Left ventricle myocardium superior (tissue), 1 donor: ENCODE measurements at places on chromosomes 2 and 18. TPM values are rescaled to one million over a fixed set of nuclear protein-coding genes. Genes with fewer than 3 reads are reported as not detected.

DNA sequence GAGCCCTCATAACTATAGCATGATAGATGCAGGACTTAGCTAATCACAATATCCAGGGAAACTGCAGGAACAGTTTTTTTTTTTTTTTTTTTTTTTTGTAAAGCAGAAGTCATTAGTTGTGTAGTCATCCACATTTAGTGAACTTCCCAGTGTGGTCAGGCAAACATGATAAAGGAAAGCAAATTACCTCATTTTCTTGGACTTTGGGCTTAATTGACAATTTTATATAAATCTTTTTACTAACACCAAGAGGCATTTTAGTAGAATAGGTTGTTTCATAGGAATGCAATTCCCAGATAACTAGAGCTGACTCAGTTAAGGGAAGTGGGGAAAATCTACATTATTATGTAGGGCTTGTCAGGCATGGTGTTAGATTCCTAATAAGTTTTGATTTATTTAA lies 142.7 kb upstream of the GCFC2 start:
- DNase-seq: no peak

DNA sequence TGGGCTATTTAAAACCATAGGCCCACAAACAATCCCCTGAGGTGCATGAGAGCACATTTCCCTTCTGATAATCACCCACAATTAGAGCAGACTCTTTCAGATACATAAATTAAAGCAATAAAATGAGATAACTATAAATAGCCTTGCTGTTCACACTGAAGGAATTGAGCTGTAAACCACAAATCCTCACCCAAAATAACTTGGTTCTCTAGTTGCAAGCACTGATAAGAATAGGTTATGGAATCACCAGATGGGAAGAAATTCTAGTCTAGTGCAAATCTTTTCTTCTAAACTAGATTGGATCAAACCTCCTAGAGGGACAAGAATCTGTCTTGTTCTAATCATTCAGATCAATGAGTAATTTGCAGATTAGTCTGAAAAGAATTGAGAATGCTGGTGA lies 64.6 kb downstream of the NAB1 start:
- DNase-seq: no peak

DNA sequence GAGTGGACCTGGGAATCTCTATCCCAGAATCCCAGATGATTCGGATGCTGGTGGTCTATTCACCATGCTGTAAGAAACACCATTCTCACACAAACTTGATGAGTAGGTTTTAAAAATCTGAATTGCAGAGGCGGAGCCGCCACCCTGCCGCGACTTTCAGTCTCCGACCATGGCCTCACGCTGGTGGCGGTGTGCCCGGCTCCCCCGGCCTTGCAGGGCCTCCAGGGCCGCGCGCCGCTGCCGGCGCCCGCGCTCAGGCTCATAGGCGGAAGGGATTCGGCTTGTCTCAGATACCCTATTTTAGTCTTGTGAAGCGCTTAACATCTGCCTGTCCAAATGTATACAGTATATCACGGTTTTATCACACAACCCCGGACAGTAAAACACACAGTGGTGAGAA lies 2.6 kb upstream of the PPM1B start:
- DNase-seq: no peak

DNA sequence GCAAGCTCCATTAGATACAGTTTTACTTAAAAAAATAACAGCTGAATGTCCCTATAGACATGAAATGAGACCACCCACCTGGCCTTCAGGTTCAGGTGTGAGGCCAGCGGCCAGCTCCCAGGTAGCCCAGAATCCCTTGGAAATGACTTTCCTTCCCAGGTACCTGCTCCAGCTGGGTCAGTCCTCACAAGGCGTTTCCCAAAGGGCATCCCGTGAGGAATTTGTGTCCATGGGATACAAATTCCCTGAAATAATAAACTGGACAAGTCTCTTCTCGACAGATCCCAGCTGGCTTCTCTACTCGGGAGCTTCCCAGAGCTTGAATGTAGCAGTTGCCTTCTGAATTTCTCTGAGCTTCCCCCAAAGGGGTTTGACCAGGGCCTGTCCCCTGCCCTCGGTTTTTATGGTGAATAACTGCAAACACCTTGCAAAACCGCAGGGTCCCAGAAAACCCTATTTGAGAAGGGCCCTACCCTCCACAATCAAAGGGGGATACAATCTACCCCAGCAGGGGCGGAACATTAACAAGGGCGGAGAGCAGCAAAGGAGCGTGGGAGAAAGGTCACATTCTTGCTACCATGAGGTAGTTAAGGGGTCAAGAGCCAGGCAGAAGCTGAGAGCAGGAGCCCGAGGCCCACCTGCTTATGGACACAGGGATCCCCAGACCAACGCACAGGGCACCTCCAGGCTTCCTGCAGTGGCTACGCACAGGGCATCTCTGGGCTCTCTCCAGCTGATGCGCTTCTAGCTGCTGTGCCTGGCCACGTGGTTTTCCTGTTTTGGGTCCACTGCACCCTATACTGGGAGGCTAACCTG lies 107.7 kb downstream of the HDAC4 start:
- no peak for DNase-seq

- no peak for DNase-seq
Observed at GRCh38 chr18:26893996-26894395, 28.5 kb upstream of the AQP4 start.

GRCh38 chr2:1173528-1173927 lies 222.9 kb downstream of the SNTG2 start:
- no peak for DNase-seq

KANSL1L gene
- total RNA-seq: 17.4 TPM
